ENCODE measurements at places on chromosomes 12 and 14.

- DNase-seq = no peak
Measured at GRCh38 chr12:104624529-104624928, 167.8 kb downstream of the CHST11 start.

GRCh38 chr12:53325511-53326061 lies 4.2 kb upstream of the AAAS start:
- peak; percentile 45 for DNase-seq

DNA sequence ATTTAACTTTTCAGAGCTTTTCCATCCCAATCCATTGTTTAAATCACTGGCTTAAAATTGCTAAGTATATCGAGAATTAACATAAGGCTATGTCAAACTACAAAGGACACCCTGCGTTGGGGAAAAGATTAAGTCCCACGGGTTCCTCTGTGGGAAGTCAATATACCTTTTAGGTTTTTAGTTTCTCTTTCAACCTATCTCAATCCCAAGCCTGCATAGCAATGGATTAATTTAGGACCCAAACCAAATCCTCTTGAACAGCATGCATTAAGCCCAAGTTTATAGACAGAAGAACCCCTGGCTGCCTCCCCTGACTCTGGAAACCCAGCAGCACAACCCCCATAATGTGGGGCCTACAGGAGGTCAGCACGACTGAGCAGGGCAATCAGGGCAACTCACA lies 6.3 kb downstream of the CDCA4 start:
- DNase-seq = no peak

- no peak for DNase-seq
Measured at GRCh38 chr12:94435511-94435927, 24.1 kb downstream of the CEP83 start.

All from renal pelvis (tissue), 12 donors.